SK-N-SH (cell line): ENCODE measurements at places on chromosomes 3 and 15.

DNA sequence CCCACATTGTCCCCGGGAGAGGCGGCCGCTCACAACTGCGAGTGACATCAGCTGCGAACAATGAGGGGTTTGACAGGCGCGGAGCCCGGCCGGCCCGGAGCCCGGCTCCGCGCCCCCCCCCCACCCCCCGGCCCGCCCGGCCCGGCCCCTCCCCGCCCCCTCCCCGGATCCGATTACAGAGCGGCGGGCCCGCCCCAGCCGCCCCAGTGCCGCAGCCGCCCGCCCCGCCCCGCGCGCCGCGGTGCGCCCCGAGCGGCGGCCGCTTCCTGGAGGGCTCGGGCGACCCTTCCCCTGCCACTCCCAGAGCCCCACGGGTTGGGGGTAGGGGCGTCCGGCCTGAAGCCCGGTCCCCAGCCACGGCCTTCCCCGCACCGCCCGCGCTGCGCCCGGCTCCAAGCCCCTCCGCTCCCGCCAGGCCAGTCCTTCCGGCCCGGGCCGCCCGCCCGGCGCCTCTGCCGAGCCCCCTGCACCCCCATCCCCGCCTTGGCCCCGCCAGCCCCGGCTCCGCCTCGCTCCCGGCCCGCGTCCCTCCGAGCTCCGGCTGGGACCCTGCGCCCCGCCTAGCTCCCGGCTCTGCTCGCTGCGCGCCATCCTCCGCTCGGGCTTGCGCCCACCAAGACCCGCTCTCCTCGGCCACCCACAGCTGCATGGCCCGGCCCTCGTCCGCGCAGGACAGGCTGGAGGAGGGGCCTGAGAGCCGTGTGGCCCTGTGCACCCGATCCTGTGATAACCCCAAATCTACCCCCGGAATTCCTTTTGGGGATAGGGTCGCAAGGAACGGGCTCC, at the start of gene PCBP4:
PCBP4 (minus strand) TSS at position 71 of the 786 bp plus-strand sequence. CDS start 6,214 bp downstream, outside the sequence.
- DNase-seq: peak; percentile 88

DNA sequence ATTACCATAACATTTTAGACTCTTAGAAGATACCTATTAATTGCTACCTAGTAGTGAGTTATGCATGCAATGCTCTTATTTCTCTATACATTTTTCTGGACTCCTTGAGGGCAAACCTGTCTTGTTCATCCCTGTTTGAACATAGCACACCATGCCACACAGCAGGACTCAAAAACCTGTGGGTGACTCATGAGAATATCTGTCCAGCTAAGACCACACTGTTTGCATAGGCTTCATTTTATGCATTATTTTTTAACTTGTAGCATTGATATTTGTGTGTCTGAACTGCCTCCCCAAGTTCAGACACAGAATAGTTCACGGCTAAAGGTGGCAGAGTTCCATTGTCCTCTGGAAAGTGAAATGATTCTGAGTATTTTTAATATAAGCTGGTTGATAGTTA, 1.8 kb downstream of the LMCD1 start:
- no peak for DNase-seq

DNA sequence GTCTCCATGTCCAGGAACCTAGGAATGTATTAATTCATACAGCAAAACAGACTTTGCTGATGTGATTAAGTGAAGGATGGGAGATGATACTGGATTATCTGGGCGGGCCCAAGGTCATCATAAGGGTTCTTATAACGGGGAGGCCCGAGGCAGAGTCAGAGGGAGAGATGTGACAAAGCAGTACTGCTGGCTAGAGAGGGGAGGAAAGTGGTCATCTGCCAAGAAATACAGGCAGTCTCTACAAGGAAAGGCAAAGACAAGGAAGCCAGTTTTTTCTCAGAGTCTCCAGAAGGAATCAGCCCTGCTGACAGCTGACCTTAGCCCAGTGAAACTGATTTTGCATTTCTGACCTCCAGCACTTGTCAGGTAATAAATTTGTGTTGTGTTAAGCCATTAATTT, 66.2 kb upstream of the CORO2B start:
- DNase-seq: no peak

DNA sequence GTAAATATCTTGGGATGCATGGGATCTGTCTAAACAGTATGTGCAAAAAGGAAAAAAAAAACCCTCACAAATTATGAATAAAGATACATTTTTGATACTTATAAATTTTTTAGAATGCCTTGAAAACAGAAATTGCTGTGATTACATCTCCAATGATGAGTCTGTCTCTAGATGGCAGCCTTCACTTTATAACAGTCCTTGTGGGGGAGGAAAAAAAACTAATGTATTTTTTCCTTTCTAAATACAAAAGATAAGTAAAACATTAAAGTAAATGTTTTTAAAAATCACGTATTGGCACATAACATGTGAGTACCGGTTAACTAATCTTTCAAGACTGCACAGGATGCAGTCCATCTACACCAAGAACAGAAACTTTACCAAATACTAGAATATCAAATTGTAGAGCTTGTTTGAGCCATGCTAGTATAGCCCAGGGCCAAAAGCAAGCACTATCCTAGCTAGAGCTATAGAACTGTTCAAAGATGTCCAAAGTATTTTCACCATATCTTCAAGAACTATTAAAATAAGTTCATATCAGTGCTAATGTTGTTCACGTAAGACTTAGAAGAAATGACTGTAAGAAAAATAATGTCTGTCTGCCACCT, 206.4 kb downstream of the STAG1 start:
- no peak for DNase-seq

GRCh38 chr15:85047271-85047948, 65.8 kb downstream of the PDE8A start:
- DNase-seq: no peak

DNA sequence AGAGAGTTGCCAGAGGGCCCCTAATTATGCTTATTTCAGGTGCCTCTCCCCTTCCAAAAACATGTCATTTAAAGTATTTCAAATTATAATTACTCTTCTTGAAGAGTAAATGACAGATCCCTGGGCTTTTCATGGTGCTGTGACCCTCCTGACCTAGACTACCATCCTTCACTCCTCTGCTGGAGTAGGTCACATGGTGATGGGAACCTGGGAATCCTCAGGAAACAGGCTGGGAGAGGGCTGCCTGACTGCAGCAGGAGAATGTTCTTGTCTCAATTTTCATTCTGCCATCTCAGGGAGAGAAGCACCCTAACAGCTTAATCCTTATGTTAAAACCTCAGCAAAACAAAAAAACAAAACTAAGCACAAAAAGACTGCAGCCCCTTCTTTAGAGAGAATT, 24.6 kb downstream of the PGBD4 start:
- no peak for DNase-seq
